ENCODE measurements at places on chromosomes 3 and 15.
A peak's percentile ranks its signal among the peaks of the same experiment; 100 is the strongest.

GRCh38 chr3:102687851-102688555, 253.2 kb downstream of the ZPLD1 start:
- DNase-seq, result no peak

GRCh38 chr3:180306155-180306554, 269.4 kb upstream of the PEX5L start:
- no peak for DNase-seq

DNA sequence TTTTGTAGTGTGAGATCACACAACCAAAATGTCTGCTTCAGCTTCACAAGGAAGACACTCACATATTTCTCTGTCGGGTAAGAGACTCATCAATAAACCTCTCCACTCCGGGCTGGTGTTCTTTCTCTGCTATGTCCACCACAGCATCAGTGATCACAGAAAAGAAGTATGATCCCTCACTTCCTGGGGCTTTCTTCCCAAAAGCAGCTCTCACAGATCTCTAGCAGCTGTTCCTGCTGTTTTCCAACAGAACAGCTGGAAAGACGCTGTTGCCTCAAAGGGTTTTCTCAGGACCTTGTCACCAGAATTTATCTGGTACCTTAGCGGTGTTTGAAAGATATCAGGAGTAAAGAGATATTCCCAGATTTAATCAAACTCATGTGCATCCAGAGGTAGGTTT, 46.4 kb downstream of the GATM start:
- no peak for DNase-seq

- no peak for DNase-seq
These were observed 26.5 kb downstream of the PLSCR1 start for GRCh38 chr3:146517684-146518435.

DNA sequence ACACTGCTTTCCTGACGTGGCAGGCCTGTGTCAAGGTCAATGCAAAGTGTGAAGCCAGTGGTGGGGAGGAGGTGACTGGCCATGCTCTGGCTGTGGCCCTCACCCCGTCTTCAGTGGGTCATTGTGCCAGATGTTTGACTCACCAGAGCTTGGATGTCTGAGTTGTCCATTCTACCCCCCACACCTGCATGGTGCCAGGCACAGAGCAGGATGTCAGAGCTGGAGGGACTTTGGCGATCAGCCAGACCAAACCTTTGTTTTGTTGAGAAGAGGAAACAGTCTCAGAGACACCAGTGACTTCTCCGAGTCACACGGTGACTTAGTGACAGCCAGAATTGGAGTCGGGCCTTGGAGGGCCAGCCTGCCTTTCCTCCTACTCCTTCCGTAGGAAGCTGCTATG, 49.5 kb downstream of the SMAD6 start:
- no peak for DNase-seq

- peak; percentile 20 for DNase-seq
These were observed 1.9 kb downstream of the ARHGAP31 start for GRCh38 chr3:119295816-119296726.

DNA sequence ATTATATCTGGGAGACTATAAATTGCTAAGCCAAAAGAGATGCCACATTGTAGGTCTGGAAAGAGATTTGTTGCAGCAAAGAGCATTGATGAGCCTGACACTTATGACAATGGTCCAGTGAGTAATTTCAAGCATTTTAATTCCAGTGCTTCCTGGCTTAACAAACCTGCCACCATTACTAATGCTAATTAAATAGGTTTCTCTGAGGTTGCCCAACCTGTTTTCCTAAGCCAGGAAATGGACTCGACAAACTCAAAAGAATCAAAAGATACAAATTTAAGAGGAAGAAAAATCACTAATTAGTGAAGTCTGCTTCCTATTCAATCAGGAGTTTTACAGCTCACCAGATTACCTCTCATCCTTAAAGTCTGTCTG, 36.7 kb upstream of the CTDSPL start:
- no peak for DNase-seq

DNA sequence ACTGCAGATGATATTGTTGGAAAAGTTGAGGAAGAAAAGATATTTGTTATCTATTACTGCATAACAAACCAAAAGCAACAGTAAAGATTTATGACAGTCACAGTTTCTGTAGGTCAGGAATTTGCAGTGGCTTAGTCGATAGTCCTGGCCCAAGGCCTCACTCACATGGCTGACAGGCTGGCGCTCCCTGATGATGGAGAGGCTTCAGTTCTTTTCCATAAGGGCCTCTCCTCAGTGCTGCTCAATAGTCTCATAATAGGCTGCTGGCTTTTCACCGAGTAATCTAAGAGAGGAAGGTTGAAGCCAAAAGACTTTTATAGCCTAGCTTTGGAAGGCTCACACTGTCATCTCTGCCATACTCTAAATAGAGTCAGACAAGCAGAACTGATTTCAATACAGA, 17.7 kb downstream of the IREB2 start:
- DNase-seq, result no peak

DNA sequence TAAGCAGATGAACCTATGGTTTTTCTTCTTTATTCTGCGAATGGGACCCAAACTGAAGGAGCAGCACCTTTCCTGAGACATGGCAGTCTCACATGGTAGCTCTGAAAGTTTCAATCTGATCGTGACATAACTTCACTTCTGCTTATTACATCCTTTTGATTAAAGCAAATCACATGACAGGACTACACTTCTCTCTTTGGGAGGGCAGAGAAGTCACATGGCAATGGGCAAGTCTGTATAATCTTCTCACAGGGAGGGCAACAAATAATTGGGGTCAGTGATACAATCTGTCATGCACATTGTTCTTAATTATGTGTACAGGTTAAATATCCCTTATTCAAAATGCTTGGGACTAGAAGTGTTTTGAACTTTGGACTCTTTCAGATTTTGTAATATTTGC, 21.6 kb downstream of the NCBP2 start:
- DNase-seq, result no peak

DNA sequence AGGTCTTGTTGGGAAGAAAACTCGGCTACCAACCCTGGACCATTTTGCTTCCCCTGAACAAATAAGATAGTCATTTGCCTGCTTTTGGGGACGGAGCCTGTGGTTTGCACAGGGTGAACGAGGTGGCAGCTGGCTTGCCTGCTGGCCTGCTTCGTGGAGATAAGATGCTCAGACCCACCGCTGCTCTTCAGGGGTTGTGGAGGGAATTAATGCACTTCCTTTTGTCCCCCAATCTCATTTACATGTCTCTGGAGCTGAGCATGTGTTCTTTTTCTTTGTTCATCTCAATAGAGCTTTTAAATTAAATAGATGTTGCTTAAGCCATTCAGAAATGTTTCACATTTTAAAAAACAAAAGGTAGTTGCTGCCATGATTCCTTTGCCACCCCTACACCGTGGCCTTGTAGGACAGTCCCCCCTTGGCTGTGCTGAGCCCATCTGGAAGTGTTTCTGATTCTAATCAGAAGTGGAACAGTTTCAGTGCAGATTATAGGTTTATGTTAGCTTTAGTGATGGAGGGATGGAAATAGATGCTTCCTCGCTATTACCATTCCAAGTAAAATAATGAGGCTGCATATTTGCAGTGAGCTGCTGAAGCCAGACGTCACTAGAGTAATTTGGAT, 25.6 kb downstream of the APBA2 start:
- no peak for DNase-seq

DNA sequence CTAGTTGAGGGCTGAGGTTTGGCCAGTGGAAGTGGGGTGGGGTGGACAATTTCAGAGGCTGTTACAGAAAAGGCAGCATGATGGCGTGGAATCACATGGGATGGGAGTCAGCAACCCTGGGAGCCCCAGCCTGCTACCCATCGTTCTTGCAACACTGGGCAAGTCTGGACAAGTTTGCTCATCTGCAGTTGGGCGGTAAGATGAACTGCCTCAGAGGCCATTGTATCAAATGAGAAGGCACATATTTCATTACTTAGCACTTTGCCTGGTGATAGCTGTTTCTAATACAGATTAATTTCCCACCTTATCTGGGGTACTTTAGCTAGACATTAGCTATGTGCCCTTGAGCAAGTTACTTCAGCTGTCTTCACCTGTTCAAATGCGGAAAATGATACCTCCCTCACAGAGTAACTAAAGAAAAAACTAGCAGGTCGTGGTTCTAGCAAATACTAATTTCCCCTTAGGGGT, 248.9 kb downstream of the THSD4 start:
- no peak for DNase-seq

DNA sequence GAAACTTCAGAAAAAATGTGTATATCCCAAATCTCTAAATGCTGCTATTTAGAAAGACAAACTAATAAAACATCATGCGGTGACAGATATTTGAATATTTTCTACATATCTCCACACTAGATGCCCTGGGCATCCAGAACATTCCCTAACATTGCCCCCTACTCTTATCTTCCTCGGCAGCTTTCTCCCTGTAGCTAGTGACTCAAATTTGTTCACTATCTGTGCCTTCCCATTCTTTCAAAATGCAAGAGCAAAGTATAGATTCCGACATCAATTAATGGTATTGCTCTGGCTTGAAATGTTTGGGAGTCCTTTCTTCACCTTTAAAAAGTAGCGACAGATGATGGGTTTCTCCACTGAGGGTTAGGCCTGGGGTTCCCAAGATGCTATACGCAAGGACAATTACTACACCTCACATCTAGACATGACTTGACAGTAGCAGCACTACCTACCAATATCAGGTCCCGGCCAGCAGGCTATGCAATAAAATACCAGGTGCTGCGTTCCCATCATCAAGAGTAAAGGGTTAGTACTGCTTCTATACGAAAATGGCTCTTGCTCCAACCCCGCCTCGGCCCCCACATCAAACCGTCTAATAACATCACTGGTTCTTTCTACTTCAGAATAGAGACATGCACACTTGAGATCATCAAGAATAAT, 631 bp downstream of the UBR1 start:
- DNase-seq, result no peak

GRCh38 chr15:93800805-93801204, 430.6 kb upstream of the MCTP2 start:
- DNase-seq, result no peak

- DNase-seq, result no peak
These were observed 25.8 kb downstream of the ALDH1L1 start for GRCh38 chr3:126154391-126155279.

DNA sequence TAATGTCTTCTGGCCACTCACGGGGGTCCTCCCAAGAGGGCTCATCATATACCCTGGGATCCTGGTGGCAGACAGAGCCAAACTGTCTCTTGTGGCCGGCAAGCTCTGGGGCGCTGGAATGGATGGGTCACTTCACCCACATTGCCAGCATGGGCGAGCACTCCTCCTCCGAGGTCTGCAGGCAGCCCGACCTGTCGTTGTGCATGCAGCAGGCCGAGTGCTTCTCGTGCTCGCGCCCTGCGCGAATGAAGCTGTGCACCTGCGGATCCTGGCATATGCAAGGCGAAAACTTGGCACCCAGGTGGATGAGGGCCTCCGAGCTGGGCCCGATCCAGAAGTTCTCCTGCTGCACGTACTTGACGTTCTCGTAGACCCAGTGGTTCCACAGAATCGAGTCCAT, 33.6 kb upstream of the GRIP2 start:
- DNase-seq, result no peak

DNA sequence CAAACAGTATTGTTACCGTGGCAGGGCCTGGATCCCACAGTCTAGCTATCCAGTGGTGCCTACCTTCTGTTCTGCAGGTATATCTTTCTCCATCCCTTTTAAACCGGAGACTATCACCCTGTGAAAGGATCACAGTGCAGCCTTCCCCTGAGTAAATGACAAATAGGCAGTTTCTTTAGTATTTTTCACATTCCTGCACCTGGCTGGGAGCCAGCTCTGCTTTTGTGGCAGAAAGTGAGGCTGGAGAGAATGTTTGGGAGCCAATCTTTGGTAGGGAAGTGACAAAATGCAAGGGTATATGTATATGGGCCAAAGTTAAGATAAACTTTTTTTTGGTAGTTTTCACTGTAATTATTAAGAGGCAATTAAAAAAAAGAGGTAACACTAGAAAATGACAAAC, 54.8 kb downstream of the ARHGEF26 start:
- DNase-seq, result no peak

- no peak for DNase-seq
These were observed 6.0 kb upstream of the ALPK3 start for GRCh38 chr15:84811151-84811550.

DNA sequence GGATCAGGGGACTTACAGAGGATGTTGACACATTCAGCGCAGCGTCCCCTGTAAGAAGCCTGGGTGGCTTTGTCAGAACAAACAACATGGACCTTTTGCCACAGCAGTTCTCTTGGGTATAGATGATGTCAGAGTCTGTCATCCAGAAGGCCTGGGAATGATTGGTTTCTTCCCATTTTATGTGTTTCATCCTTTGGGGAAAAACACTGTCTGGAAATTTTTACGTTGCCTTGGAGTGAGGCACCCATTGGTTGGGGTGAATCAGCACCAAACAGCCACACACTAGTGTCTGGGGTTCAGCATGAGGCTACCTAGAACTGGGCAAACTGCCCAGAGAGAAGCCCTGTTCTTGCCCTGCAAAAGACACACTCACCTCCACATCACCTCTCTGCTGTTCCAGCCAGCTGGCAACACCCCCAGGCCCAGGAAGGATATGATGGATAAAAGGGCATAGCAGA, 123.0 kb downstream of the FAM43A start:
- no peak for DNase-seq

- DNase-seq, result no peak
These were observed 1.4 kb downstream of the FES start for GRCh38 chr15:90885432-90886290.

GRCh38 chr3:72289692-72290071, 504.7 kb upstream of the PROK2 start:
- DNase-seq, result no peak

- DNase-seq, result no peak
These were observed 729.6 kb downstream of the NLGN1 start for GRCh38 chr3:174126990-174127758.

GRCh38 chr15:85748729-85749128, 46.0 kb downstream of the KLHL25 start:
- DNase-seq, result no peak

GRCh38 chr3:64668582-64669510, 19.0 kb downstream of the ADAMTS9 start:
- DNase-seq, result no peak

- DNase-seq, result no peak
These were observed 26.8 kb upstream of the LIMD1 start for GRCh38 chr3:45567730-45568172.

DNA sequence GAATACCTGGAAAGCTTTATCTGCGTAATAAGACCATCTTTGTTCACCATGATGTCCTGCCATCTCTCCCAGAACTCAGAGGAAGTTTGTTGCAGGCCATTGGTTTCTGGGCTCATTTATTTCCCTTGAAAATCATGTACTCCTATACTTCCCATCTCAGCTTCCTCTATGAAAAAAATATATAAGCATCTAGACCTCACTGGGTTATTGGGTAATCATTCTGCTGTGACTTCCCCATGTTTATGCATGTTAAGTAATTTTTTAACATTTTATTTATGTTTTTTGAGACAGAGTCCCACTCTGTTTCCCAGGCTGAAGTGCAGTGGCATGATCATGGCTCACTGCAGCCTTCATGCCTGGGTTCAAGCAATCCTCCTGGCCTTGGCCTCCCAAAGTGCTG, 184.5 kb downstream of the ZPLD1 start:
- no peak for DNase-seq

DNA sequence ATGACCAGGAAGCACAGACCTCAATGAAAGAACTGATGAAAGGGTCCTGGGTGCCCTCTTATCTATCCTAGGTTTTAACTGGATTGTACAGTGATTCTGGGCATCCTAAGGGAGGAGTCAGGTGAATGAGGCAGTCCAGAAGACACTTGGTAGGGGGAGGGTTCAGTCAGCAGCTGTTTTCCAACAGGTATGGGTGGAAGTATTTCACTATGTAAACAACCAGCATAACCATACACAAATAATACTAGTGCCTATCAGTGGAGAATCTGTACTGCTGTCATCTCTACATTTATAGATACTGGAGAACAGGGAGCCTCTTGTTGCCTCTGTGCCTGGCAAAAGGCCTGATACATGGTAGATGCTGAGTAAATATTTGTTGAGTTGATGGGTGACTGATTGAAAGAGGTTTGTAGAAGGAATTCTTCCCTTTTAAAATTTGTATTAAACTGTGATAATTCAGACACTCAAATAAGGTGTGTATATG, 328.5 kb downstream of the RBMS3 start:
- no peak for DNase-seq

Measured in AG09309 (cell line).